Fibroblast of skin of abdomen (primary cell): ENCODE measurements at places on chromosomes 1 and 21.

- no peak for DNase-seq
Measured at GRCh38 chr1:104082221-104082620, 332.5 kb downstream of the AMY1C start.

GRCh38 chr1:221040101-221040500, 160.9 kb downstream of the HLX start:
- DNase-seq = no peak

DNA sequence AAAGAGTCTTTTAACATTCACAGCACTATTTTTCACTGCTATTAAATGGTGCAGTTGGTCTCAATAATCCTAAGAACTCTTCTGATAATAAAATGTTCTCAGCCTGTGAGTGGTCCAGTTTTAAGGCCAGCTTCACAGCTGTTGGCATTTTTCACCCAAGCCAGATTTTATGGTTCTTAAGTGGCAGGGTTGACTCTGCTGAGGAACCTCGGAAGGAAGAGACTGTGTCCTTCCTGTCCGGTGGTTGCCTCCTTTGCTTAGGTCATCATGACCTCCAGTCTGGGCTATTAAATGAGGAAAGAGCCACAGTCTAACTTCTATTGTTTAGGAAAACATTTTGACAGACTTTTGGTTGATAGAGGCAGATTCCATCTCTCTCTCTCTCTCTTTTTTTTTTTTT, 112.5 kb upstream of the SERBP1 start:
- DNase-seq = no peak

DNA sequence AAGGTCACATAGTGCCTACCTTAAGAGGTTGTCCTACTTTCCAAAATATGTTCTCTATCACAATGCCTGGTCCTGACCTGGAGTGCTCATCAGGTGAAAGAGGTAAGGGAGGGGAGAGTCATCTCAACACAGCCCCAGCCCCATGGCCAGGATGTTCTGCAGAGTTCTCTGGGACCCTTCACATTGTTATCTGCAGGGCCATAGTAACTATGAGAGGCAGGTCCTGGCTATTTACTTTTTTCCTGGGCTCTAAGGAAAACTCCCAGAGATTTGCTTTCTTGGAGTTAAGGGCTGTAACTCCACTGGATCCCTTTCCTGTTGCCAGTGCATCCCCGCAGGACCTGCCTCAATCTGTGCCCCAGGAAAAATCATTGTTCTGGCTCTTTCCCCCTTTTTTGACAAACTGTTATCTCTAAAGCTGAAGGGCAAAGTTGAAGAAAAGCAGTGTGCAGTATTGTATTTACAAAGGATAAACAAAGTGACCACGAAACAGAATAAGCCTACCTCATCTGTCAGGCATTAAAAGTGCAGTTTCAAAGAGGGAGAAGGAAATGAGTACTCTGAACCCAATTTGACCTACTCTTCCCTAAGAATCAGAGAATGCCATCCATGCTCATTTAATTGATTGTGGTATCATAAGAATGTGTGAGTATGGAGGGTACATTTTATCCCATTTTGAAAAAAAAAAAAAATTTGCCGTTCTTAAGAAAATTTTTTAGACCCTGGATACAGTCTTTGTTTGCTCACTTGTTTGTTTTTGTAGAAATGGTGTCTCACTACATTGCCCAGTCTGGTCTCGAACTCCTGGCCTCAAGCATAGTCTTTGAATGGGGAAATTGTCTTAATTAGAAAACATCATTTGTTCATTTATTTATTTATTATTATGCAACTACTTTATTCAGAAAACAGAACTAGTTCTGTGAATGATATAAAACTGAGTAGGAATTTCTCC, 149.6 kb downstream of the RHOU start:
- DNase-seq = no peak

- no peak for DNase-seq
Measured at GRCh38 chr1:20185834-20186782, at the start of the genes PLA2G2C and UBXN10. PLA2G2C (minus strand) TSS chr1:20186518; CDS start chr1:20177363, 9,155 bp downstream. UBXN10 (plus strand) TSS chr1:20186096; CDS start chr1:20190562, 4,466 bp downstream.

DNA sequence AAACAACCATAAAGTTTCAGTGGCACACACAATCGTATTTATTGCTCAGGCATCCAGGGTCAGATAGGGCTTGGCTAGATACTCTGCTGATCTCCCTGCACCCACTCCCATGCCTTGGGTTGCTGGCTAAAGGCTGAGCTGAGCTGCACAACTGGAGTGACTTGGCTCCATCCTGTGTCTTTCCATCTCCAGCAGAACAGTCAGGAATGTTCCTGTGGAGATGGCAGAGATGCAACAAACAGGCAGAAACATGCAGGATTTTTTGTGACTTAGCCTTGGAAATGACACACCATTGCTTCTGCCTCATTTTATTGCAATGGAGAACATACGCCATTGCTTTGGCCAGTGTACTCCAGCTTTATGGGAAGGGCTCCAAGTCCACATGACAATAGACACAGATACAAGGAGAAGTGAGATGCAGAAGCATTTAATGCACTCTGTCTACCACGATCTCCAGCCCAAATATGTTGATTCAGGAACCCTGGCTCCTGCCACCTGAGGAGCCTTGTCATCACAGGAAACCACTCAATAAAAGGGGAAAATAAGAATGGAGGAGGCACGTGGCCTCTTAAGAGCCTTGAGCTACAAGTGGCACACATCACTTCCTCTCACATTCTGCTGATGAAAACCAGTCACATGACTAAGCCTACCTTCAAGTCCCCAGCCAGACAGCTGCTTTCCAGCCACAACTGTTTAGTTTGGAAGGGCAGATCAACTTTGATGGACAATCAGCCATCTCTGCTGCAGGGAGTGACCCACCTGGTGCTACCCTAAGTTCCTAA, 10.1 kb upstream of the GUCA2B start:
- DNase-seq = no peak
